Thoracic aorta (tissue), 2 donors: ENCODE measurements at places on chromosomes 1 and 21. TPM values are rescaled to one million over a fixed set of nuclear protein-coding genes. Genes with fewer than 3 reads are reported as not detected.

ZSWIM5 gene
- 3.5 TPM for total RNA-seq

GPATCH2 gene
- 20.5 TPM for total RNA-seq

GRCh38 chr1:37822906-37823815 is 15.2 kb upstream of the YRDC start:
- H3K27ac ChIP-seq: no peak overlapping the region
- H3K36me3 ChIP-seq: peaks cover 36% of the 10 kb centered on the region
- no peak for DNase-seq
- no peaks in the 10 kb centered on the region for H3K4me1 ChIP-seq
- no peak overlapping the region for H3K4me3 ChIP-seq

DNA sequence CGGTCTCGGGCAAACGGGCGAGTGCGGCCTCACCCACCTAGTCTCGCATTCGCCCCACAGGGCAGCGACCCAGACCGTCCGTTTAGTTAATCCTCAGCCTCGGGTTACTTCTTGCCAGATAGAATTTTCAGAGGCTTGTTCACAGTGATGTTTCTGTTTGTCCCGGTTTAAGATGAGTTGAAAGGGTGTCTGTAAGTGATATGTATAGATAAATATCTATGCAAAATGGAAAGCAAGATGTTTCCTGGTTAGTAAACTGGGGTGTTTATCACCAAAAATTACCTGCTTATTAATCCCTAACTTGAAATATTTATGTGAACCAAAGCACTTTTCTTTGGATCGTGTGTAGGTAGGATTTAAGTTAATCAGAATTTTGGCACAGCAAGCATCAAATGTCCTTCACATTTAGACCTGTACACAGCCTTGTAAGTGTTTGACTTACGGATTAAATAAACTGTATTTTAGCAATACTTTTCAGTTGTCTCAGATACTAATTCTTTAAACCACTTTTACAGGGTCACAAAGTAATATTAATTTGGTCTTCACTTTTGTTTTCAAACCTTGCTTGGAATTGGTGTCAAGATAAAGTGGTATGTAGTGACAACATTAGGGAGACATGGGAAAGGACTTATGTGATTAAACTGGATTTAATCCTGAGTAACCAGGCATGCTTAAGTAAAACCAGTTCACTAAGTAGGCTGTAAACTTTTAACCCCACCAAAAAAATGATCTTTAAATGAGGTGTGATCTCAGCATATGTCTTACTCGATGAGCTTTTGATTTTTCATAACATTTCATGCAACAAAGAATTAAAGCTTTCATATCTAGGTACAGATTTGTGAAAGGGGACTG is 914 bp downstream of the ZNF326 start:
- H3K27me3 ChIP-seq: no peaks in the 10 kb centered on the region
- peak overlapping the region; percentile 90 for H3K4me3 ChIP-seq
- DNase-seq: no peak
- no peaks in the 10 kb centered on the region for H3K36me3 ChIP-seq
- peaks cover 27% of the 10 kb centered on the region for H3K4me1 ChIP-seq
- peak overlapping the region; percentile 92 for H3K27ac ChIP-seq
